Stimulated activated CD4-positive, alpha-beta T cell treated with anti-CD3 and anti-CD28 coated beads, Interleukin-2, amount 100 ng/mL, for 48 hours (primary cell): ENCODE measurements at places on chromosomes 4 and X.

- no peak for DNase-seq
These were observed 5.7 kb downstream of the TCEANC start for GRCh38 chrX:13658602-13659001.

GRCh38 chrX:129108936-129109335 lies 414.4 kb downstream of the SMARCA1 start:
- DNase-seq, result no peak

DNA sequence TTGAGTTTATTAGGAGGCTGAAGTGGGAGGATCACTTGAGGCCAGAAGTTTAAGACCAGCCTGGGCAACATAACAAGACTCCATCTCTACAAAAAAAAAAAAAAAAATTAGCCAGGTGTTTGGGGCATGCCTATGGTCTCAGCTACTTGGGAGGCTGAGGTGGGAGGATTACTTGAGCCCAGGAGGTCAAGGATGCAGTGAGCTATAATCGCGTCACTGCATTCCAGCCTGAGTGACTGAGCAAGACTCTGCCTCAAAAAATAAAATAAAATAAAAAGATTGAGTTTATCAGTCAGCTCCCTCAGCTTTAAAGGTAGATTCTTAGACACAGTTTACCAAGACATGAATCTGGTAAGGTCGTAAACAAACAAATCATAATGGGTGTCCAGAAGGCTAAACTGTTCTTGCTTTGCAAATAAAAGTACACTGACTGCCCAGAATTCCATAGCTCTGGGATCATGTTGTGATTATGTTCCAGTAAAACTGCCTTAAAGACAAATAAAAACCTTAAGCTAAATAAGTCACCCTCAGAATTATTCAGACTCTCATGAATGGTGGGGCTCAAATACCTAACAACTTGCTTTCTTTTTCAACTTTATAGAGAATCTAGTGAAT lies 18.7 kb downstream of the APOO start:
- DNase-seq, result no peak

DNA sequence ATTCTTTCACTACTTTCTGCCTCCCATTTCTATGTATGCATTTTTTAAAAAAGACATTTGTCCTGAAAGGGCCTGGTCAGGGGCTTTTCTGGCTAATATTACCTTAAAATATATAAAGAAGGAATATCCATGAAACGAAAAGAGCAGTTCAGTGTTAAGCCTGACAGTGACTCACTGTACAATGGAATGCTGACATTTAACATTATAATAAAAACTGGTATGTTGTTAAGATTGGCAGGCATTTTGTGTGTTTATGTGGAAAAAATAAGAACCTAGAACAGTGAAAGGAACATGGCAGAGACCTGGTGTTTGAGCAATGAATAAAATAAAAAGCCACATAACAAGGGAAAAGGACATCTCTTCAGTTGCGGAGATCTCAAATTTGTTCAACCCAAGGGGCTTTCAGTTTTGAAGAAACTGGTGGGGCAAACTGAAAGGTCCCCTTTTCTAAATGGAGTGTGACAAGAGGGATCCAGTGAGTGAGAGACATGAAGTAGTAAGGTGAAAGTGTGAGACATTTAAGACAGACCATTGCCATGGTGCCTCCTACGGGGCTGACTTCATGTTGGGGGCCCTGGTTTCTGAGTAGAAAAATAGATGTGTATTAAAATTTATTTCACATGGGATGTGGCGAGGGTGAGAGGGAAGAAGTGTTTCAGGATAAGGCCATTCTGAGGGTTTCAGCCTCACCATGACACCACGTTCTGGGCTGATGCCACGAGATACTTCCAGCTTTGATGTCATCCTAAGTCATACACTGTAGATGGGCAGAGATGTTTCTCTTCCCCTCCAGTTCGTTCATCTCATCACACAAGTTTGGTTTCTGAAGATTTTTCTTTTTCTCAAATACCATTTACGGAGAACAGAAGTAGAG lies 324.9 kb downstream of the PPP3CA start:
- no peak for DNase-seq

- peak; percentile 73 for DNase-seq
These were observed 29.5 kb downstream of the MSL3 start for GRCh38 chrX:11787564-11787963.

- peak; percentile 69 for DNase-seq
These were observed 69.8 kb downstream of the DTHD1 start for GRCh38 chr4:36351082-36351666.

- peak; percentile 1 for DNase-seq
These were observed 118.7 kb upstream of the AP1S2 start for GRCh38 chrX:15973299-15973698.

- no peak for DNase-seq
These were observed at the start of gene GLOD5 for GRCh38 chrX:48761674-48762471. Gene GLOD5, plus strand, starts transcription at chrX:48761747. Its CDS starts 44 bp downstream, at chrX:48761791.

DNA sequence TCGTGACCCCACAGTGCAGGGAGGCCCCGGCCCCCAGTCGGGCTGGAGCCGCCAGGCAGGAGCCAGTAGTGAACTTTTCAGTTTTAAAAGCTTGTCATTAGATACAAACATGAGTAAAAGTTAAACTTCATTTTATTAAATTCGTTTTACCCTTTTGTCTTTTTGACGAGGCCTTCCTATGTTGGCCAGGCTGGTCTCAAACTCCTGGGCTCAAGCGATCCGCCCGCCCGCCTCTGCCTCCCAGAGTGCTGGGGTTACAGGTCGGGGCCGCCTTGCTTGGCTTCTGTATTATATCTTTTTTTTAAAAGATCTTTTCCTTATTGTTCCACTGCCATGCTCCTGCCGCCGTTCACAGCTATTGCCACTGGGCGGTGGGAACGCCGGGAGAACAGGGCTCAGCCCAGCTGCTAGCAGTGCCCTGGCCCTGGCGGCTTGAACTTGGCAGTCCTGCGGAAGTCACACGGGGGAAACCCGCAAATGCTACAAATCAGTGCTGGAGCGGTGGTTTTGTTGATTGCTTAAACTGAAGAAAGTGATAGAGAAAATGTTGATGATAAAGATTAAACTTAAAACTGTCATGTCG lies 968 bp upstream of the NELFA start:
- DNase-seq, result peak; percentile 35

DNA sequence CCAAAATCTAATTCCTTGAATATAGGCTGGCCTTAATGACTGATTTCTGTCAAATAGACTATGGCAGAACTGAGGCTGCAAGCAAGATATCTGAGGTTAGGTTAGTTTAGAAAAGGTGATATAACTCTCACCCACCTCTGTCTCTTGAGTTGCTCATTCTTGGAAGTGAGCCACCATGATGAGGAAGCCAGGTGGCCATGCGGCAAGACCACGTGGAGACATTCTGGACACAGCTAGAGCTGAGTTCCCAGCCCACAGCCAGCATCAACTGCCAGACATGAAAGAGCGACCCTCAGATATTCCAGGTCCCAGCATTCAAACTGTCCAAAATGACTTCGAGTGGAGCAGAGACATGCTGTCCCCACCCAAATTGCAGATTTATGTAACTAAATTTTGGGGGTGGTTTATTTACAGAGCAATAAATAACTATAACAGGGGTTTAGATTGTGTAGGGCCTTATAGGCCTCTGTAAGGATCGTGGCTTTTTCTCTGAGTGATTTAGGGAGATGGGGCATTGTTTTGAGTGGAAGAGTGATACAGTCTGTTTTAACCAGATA lies 33.7 kb downstream of the USP53 start:
- no peak for DNase-seq

- DNase-seq, result no peak
These were observed 149.0 kb upstream of the SPOCK3 start for GRCh38 chr4:167383291-167383690.

- no peak for DNase-seq
These were observed 106.3 kb downstream of the LINC00632 start for GRCh38 chrX:140815868-140816267.

- no peak for DNase-seq
These were observed 558.2 kb downstream of the ZNF674 start for GRCh38 chrX:45986971-45987370.

GRCh38 chr4:99868126-99868596 lies 26.1 kb downstream of the LAMTOR3 start:
- DNase-seq, result no peak

- no peak for DNase-seq
These were observed 16.2 kb downstream of the GPAT3 start for GRCh38 chr4:83552083-83552482.

DNA sequence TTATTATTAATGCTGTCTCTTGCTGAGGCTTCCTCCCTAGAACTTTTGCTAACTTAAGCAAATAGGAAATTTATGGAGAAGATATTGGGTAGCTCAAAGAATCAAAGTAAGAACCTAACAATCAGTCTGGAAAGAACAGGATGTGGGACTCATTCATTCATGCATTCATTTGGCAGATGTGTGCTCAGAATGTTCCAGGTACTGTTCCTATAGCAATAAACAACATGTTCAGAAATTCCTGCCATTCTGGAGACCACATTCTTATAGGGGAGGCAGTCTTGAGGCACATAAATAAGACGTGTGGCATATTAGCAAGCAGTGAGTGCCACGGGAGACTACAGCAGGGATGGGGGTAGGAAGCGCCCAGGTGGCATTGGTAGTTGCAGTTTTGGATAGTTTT lies 5.0 kb downstream of the GRK4 start:
- DNase-seq, result no peak

DNA sequence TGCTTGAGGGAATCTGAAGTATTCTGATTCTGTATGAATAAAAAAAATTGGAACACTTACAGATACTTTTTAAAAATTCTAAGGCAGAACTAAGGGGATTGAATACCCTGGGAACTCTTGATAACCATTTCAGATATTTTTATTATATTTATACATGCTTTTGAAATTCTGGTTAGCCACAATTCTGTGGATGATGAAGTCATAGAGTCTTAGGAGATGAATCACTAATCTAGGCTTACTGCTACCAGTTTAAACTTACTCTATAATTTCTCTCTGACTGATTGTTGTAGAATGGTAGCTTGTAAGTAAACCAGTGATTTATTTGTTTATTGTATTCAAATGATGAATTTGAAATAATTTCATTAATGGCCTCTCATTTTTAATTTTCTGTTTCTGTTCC lies 11.4 kb upstream of the SLAIN2 start:
- no peak for DNase-seq

GRCh38 chr4:93187892-93188291 lies 640.7 kb upstream of the ATOH1 start:
- DNase-seq, result no peak

GRCh38 chrX:115268421-115268820 lies 21.1 kb upstream of the LUZP4 start:
- DNase-seq, result no peak

DNA sequence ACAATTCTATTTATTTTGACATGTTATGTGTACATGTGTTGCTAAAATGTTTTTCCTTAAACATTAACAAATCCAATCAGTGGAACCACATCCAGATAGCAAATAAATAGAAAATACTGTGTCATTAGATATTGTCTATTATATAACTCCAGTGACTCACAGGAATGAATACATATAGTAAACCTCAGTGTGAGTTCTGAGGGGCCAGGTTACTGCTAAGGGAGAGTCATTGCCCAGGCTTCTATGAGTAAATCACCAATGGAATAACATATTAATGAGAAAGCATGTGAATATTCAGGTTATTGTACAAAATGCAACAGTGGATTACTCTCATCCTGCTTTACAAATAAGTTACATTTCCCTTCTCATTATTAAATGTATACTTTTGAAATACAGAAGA lies 27.2 kb downstream of the TACR3 start:
- DNase-seq, result no peak

GRCh38 chr4:27911047-27911446 lies 1050.4 kb downstream of the STIM2 start:
- no peak for DNase-seq

GRCh38 chr4:67556436-67556835 lies 2.1 kb upstream of the STAP1 start:
- DNase-seq, result no peak

DNA sequence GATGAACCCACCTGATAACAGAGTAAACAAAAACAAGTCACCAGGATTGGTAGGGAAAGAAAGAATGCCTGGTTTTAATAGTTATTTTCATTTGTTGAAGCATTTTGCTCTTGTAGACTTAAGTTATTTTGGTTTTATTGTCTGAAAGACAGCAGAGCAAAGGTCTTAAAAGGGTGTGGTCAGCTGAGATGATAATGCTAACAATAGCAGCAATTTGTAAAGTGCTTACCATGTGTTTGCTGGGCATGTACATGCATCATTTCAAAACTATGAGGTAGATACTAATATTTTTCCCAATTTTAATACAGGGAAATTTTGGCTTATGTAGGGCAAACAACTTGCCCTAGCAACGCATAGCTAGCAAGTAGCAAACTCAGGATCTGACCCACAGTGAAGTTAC lies 46.8 kb upstream of the SLC10A4 start:
- DNase-seq, result no peak

DNA sequence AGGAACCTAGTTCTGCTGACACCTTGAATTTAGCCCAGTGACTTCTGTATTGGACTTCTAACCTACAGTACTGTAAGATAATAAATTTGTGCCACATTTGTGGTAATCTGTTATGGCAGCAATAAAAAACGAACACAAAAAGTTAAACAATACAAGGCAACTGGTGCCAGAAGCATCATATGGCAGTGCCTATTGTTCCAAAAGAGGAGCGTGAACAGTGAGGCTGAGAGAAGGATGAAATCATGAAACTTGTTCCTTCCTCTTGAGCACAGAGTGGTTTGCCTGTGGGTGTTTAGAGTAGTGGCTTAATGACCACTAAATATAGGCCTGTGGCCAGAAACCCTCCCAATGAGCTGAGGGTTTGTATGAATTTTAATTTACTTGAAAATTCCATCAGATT lies 69.7 kb upstream of the PGRMC2 start:
- DNase-seq, result no peak

- DNase-seq, result no peak
These were observed 10.1 kb upstream of the FGG start for GRCh38 chr4:154622598-154622997.

DNA sequence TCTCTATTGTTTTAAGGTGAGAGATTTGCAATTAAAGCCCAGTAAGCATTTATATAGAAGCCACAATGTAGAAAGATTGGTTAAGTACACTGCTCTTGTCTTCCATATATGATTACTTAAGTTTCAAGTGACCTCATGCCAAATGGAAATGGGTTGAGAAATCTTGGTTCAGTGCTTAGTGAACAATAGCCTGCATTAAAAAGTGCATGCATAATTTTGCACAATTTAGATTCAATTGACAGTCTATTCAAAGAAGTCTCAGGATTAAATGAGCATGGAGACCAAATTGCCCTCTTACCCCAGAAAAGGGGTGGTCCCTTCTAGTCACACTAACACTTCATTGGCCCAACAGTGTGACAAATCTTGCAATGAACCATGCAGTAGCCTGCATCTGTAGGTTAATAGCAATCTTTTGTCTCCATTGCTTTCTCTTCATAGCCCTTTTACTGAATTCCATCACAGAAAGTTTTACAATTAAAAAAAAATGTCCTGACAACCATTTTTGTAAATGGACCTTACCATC lies 93.6 kb downstream of the HHIP start:
- DNase-seq, result no peak

- no peak for DNase-seq
These were observed 15.2 kb upstream of the HGFAC start for GRCh38 chr4:3426465-3427133.

- no peak for DNase-seq
These were observed 51.0 kb upstream of the CFAP47 start for GRCh38 chrX:35868501-35868900.

- DNase-seq, result no peak
These were observed at the start of gene SMIM9 for GRCh38 chrX:154834562-154834961. Gene SMIM9, minus strand, starts transcription at chrX:154834662. Its CDS starts 3,806 bp downstream, at chrX:154830856.
